Stimulated activated CD4-positive, alpha-beta T cell treated with anti-CD3 and anti-CD28 coated beads, Interleukin-12 subunit alpha, Interleukin-12 subunit beta, amount 100 ng/mL, for 4 hours (primary cell): ENCODE measurements at places on chromosomes 5 and 9.

- no peak for DNase-seq
Observed at GRCh38 chr5:171801-172331, 19.4 kb upstream of the LRRC14B start.

GRCh38 chr5:166356096-166356495 is 1935.3 kb upstream of the WWC1 start:
- no peak for DNase-seq

GRCh38 chr5:156414391-156414790 is 87.4 kb downstream of the SGCD start:
- no peak for DNase-seq

DNA sequence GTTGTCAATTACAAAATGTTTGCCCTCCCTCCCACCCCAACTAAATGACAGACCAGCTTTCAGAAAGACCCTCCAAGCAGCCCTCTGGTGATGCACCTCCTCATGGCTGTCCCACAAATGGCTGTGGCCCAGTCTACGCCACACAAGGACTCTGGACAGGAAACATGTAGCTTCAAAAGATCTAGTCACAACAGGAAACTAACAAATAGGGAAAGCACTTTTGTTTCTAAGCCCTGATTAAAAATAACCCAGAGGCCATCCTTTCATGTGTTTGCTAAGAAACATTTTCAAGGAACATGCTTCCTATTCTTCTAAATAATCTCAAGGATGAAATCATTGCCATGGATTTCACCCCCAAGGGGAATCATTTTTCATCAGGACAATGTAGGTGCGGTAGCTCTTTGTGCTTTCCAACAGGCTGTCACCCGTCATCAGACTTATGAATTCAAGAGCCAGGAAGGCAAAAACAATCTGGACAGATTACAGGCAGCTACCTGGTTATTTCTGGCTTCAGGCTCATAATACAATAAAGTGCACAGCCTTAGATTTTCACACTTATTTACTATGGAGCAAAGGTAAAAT is 20.1 kb downstream of the PCSK1 start:
- no peak for DNase-seq

DNA sequence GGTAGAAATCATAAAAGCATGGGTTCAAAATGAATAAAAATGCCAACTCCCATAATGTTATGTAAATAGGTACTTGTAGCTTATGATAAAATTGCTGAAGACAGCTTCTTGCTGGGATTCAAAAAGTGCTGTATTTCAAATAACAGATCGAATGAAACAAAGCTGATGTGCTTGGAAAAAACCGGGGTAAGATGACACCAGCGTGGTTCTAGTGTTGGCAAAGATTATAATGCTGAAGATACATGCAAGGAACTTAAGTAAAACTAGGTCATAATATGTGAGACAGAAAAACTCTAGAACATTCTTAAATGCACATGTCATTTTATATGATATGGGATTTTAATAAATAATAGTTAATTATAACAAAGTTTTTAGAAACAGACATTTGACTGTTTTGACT is 44.4 kb upstream of the APC start:
- no peak for DNase-seq

DNA sequence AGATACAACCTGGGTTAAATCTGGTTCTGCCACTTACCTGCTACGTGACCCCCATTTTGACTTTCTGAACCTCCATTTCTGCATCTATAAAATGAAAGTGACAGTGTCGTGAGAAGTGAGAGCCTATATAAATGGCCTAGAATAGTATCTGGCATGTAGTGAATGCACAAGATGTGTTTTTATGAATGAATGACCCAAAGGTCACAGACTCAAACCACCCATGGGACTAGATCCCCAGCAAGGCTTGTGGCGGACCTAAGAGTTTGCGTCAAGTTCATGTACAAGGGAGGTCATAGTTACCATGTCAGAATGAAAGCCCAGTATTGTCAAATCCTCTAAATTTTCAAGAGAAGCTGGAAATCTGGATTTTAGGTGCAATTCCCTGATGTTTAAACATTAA is 11.2 kb upstream of the SETD9 start:
- DNase-seq = no peak

- no peak for DNase-seq
Observed at GRCh38 chr9:133471551-133472276, 7.2 kb downstream of the SLC2A6 start.

GRCh38 chr9:92726348-92726747 is 38.3 kb downstream of the BICD2 start:
- DNase-seq = no peak

GRCh38 chr5:165538065-165538464 is 2032.6 kb downstream of the MAT2B start:
- no peak for DNase-seq

GRCh38 chr9:120924698-120925534 is 1.7 kb downstream of the TRAF1 start:
- DNase-seq = no peak

- DNase-seq = no peak
Observed at GRCh38 chr5:79255786-79256557, 20.0 kb downstream of the JMY start.

- no peak for DNase-seq
Observed at GRCh38 chr5:172102218-172102870, 85.7 kb downstream of the STK10 start.

DNA sequence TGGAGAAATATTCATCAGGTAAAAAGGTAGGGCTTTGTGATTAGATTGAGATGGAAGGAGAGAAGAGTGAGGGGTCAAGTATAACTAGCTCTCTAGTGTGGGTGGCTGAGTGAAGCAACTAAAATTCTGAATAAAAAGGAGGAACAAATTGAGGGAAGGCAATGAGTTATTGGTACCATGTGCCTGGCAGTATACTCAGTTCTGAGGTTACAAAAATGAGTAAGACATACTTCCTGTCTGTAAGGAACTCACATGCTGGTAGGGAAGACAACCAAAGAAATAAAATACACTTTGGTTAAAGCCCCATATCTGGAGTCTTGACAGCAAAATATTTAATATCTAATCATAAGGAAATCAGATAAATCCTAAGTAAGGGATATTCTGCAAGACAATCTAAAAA is 476.8 kb upstream of the C9orf72 start:
- DNase-seq = no peak

DNA sequence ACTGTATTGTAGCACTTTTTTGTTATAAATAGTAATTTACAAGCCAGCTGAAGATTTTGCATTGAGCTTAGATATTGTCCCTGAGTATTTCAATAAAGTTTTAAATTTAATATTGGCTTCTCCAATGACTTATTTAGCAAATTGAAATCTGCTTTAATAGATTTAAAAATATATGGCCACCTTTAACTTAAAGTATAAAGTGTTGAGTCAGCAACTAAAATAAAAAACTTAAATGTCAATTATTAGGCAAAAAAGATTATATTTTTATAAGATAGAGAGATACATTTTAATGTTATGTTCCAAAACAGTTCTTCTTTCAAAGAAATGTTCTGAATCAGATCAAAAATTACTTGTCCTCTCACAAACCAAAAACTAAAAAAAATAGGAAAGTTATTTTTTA is 60.7 kb downstream of the OSMR start:
- no peak for DNase-seq

DNA sequence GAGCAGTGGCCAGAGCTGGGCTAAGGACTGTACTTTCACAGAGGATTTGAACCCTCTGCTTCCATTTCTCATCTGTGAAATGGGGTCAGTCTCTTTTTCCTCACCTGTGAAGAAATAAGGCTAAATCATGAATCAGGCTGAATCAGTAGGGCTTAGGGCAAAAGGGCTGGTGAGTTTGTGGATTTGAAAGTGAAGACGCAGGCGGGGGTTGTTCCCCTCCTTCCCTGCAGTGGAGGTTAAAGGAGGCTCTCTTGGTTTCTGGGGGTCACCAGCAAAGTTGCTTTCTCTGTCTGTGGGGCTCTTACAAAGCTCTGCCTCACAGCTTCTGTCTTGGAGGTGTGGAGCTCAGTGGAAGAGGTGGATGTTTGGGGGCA is 17.6 kb upstream of the NDST1 start:
- no peak for DNase-seq

- no peak for DNase-seq
Observed at GRCh38 chr9:15300218-15300617, 6.8 kb downstream of the TTC39B start.

- DNase-seq = no peak
Observed at GRCh38 chr5:122972877-122973276, 63.6 kb downstream of the PPIC start.

DNA sequence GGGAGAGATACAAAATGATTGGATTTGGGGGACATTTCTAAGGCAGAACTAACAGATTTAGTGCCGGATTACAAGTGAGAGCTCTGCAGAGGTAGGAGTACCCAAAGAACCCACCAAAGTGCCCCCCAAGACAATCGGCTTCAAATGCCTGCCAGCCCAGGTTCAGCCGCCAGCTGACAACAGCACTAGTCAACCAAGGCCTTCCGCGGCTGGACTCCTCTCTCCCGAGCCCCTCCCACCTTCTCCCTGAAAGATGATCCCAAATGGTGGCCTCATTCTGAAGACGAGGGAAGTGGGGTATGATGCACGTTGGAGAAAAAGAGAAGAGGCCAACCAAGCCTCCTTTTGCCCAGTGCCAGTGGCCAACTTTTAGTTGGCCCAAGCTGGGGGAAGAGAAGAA is 210.4 kb upstream of the SLC30A5 start:
- DNase-seq = no peak

DNA sequence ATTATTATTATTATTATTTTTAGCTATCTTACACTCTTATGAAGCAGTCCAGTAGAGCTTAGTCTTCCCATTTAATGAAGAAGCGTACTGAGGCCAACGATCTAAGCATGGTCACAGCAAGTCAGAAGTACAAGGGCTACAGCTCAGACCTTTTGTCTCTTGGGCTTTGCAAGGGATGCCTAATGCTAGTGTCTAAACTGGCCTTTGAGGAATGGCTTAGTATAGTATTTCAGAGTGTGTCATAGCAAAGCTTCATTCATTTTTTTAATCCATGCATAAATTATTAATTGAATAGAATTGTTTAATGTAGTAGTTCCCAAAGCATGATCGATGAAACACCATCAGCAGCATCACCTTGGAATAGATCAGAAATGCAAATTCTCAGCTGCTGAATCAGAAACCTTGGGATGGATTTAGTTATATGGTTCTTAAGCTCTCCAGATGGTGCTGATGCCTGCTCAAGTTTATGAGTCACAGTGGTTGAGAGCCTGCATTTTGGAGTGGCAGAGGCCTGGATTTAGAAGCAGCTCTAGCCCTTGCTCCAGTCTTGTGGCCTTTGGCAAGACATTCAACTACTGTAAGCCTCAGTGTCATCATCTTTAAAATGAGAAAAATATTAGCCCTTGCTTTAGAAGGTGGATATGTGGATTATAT is 6.1 kb downstream of the IL12B start:
- DNase-seq = no peak

GRCh38 chr5:138874771-138875551 is at the start of gene LRRTM2:
TSS of gene LRRTM2 (minus strand) at chr5:138875335. CDS start at chr5:138874911, 424 bp downstream.
- DNase-seq = no peak

GRCh38 chr9:715300-715699 is 126.2 kb upstream of the DMRT1 start:
- DNase-seq = no peak

- no peak for DNase-seq
Observed at GRCh38 chr9:123150708-123151503, 117.4 kb downstream of the GPR21 start.

- DNase-seq = no peak
Observed at GRCh38 chr9:16289639-16290038, 580.8 kb downstream of the BNC2 start.

- DNase-seq = no peak
Observed at GRCh38 chr9:107948601-107949000, 459.0 kb upstream of the KLF4 start.

GRCh38 chr9:135813671-135814290 is 93.6 kb downstream of the CAMSAP1 start:
- DNase-seq = no peak

- DNase-seq = no peak
Observed at GRCh38 chr5:128630121-128630520, 92.1 kb upstream of the FBN2 start.

- DNase-seq = no peak
Observed at GRCh38 chr9:129582855-129583254, 38.0 kb downstream of the C9orf50 start.

DNA sequence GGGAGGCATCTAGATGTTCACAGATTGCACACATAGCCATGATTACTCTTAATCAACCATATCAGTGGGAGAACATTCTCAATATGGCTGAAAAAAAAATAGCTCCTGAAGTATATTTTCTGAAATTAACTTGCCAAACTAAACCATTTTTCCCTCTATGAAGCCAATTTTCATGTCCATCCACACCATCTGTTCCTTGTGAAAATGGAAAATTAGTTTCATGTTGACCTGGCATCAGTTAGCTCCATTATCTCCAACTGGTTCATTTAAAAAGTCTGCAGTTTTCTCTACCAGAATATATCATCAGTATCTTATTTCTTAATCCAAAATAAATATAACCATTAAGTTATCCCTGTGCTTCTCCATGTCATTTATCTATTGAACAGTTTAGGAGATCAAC is 138.8 kb upstream of the CDH10 start:
- no peak for DNase-seq

DNA sequence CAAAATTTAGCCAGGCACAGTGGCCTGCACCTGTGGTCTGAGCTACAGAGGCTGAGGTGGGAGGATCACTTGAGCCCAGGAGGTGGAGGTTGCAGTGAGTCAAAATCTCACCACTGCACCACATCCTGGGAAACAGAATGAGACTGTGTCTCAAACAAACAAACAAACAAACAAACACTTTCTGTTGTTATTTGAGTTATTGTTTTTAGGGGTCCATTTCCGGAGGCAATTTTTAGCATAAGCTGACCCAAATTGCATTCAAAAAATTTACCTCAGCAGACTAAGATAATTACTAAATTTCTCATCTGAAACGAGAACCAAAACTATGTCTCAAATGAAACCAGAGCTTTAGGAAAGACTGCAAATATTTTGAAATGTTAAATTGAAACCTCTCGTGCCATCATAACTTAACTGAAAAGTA is 1485.1 kb downstream of the EFNA5 start:
- DNase-seq = no peak

GRCh38 chr5:157387683-157388093 is 72.3 kb upstream of the NIPAL4 start:
- no peak for DNase-seq

GRCh38 chr9:108271646-108272348 is 584.0 kb downstream of the ACTL7B start:
- DNase-seq = no peak

GRCh38 chr5:1164696-1165630 is 36.4 kb upstream of the SLC6A19 start:
- DNase-seq = no peak

DNA sequence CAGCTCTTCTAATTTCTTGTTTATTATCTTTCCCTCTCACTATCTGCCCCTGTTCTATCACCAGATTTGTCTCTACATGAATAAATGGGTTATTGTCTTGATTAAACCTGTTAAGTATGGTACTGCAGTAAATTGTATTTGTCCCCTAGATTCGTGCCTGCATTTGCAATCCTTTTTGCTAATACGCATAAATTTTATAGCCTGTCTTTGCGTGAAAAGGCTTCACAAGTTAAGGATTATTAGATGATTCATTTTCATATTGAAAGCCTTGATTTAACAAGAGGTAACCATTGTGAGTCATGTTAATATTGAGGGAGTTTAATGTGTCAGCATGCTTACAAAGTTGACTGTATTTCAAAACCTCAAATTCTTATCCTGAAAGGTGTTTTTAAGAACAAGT is 204.6 kb downstream of the PCSK1 start:
- no peak for DNase-seq

- peak; percentile 64 for DNase-seq
Observed at GRCh38 chr5:139746691-139747582, 48.7 kb upstream of the PSD2 start.

GRCh38 chr9:83382421-83382820 is 155.8 kb downstream of the FRMD3 start:
- DNase-seq = no peak

GRCh38 chr9:130946766-130947617 is 7.9 kb upstream of the FIBCD1 start:
- no peak for DNase-seq
